ENCODE measurements at places on chromosomes 6 and 20.
A peak's percentile ranks its signal among the peaks of the same experiment; 100 is the strongest.

GRCh38 chr6:24949020-24949569, 13.3 kb upstream of the RIPOR2 start:
- no peak for DNase-seq

DNA sequence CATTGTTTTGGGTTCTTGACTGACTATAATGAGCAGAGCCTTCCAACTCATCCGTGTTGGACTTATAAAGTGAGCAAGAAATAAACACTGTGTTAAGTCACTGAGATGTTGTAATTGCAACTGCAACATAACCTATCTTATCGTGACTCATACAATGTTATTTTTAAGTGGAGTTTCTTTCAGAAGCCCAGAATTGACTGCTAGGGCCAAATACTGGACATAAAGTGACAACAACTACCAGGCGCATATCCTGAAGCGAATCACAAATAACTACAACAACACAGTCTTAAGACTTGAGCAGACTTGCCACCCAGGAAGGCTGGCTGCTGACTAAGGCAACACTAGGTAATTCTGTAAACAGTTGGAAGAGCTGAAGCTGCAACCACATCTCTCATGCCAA, 326.6 kb downstream of the COL12A1 start:
- DNase-seq, result peak; percentile 92

DNA sequence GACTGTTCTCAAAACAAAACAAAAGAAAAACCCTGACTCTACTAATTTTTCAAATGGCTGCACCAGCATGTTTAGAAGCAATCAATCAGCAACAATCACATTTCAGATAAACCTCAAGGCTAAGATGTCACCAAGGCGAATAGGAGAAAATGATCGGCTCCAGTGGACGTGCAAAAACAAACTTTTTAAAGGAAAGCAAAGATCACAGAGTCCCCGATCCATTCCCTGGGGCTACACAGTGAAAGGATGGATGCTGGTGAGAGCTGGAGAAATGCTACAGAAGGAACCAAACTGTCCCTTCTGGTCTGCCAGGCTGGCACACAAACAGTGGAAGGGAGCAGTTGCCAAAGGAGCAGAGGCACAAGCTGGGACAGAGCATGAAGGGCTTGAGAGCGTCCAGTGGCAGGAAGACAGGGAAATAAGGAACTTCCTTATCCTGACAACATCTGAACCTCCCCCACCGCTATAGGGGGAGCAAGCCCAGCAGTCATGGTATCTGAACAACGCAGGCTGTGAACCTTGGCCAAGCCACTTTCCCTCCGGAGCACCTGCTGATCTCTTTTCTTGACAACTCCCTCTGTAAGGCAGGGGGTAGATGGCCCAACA, 73.7 kb upstream of the HIVEP1 start:
- no peak for DNase-seq

- DNase-seq, result peak; percentile 98
These were observed 34.2 kb upstream of the B4GALT5 start for GRCh38 chr20:49747707-49748524.

DNA sequence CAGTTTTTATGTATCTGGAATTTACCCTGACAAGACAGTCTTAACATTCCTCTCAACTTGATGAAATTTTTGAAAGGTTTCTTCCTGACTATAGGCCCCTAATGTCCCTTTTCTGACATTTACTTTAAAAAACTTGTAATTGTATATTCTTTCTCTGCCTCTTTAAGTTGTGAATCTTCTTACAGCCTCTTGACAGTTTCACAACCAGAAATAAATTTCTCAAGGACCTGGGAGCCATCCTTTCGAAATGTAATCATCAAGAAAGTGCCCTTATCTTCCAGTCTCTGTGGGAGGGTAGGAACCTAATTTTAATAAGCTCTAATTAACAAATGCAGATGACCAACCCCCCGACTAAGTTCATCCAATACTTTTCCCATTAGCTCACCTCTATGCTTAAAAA, 403.6 kb upstream of the GJE1 start:
- no peak for DNase-seq

- DNase-seq, result peak; percentile 47
These were observed 20.1 kb downstream of the SLCO4A1 start for GRCh38 chr20:62662422-62662821.

- peak; percentile 69 for DNase-seq
These were observed 80.3 kb upstream of the CCDC28A start for GRCh38 chr6:138692978-138693909.

- no peak for DNase-seq
These were observed 193.3 kb downstream of the SASH1 start for GRCh38 chr6:148535976-148536375.

GRCh38 chr6:77987035-77987384, 334.2 kb downstream of the MEI4 start:
- DNase-seq, result no peak

GRCh38 chr20:44087051-44087856, 99.7 kb downstream of the JPH2 start:
- DNase-seq, result no peak

GRCh38 chr20:49278818-49279676, 1.2 kb upstream of the ZNFX1 start:
- no peak for DNase-seq

GRCh38 chr20:36549628-36549941, 8.3 kb downstream of the MYL9 start:
- no peak for DNase-seq

DNA sequence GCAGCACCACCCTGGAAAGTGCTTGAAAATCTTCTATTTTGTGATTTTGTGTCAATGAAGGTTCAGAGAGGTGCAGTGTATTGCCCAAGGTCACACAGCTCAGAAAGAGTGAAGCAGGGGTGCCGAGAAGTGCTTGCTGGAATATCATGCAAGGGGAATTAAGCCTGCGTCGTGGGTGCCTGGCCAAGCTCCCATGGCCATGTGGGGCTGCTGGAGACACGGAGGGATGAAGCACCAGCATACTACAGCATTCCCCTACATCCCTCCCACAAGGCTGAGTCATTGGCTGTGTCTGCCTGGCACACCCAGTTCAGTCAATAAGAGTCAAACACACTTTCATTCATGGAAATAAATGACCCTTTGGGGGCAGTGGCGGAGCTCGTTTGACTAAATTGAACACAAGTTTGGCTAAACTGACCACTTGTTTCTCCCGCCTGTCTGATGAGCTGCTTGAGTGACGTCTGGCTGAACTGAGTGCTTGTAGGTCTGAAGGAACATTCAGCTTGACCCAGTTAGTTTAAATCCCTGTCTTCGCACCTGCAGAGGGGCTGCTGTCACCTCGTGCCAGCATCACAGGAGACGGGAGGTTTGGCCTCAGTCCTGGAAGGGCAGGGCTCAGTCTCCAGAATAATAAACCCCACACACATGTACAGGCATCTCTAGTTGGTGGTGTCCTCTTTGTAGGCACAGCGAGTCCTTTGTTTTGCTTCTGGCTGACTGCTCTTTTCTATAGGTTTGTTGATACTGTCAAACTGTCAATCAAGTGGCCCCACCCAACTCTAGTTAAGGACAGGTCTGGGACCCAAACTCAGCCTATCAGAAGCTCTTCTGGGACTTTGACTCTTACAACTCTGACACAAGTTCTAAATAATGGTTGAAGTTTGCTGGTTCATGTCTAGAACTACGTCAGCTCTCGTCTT, 8.4 kb upstream of the TGM2 start:
- DNase-seq, result peak; percentile 86
